Posterior cingulate gyrus (tissue), 11 donors: ENCODE measurements at places on chromosomes 6 and 20.

DNA sequence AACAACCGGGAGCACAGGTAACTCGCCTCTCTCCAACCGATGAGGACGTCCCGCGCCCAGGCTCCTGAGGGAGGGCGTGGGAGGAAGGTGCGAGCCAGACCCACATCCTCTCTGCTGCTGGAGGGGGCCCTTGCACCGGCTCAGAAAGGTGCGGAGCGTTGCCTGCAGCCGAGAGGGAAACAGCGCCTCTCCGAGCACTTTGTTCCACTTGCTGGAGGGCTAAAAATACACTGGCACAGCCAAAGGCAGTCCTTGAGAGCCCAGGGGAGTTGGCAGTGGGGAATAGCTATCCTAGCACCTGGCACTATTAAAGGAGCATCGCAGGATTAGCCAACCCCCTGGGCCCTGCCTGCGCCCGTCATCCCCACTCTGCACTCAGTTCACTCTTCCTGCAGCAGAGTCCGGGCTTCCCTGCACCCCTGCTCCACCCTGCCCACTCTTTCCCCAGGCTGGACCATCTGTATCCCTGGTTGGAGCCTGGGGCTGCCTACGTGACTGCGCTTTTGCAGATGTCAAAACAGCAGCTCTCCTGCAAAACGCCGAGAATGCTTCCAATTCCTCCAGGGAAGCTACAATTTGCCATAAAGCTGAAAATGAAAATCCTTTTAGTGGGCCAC, 108.9 kb downstream of the SNX5 start:
- DNase-seq, result peak; percentile 54

DNA sequence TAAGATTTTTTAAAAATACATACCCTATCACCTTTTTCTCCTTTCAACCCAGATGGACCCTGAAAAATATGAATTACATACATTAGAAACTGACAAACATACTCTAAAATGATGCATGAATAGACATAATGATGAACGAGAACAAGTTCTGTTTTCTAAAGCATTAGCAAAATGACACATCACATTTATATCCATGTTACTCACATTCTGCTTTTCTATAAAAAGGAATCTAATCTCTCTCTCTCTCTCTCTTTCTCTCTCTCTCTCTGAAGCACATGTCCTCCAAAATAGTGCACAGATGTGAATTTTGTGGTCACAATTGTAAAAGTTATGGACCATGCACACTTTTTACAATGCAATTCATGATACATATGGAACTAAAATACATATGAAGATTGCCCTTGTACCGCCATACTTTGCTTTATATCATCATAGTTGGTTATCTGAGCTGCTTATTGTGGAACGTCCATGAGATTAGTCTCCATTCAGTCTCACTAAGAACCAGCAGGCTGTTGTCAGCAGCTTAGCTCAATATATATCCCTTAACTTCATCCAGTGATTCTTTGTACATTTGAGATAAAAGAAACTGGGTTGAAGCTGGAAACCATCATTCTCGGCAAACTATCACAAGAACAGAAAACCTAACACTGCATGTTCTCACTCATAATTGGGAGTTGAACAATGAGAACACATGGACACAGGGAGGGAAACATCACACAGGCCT, 114.2 kb downstream of the COL12A1 start:
- no peak for DNase-seq

GRCh38 chr6:24051942-24052589, 73.9 kb upstream of the NRSN1 start:
- no peak for DNase-seq

GRCh38 chr6:2625581-2625980, 125.1 kb downstream of the MYLK4 start:
- no peak for DNase-seq

DNA sequence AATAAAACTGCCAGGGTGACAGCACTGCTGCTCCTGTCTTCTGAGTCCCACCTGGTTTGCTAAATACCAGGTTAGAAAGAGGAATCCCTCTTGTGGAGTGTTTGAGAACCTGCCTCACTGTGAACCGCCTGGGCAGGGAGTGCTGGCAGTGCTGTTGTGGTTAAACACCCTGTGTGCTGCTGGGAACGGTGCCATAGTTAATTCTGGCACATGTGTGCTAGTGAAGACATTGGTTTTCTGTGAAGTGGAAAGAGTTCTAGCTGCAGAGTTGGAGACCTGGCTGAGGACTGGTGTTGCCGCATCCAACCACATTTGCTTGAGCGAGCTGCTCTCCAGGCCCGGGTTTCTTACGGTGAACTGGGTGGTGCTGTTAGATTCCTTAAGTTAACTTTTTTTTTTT, 72.7 kb downstream of the IGF2R start:
- peak; percentile 86 for DNase-seq

DNA sequence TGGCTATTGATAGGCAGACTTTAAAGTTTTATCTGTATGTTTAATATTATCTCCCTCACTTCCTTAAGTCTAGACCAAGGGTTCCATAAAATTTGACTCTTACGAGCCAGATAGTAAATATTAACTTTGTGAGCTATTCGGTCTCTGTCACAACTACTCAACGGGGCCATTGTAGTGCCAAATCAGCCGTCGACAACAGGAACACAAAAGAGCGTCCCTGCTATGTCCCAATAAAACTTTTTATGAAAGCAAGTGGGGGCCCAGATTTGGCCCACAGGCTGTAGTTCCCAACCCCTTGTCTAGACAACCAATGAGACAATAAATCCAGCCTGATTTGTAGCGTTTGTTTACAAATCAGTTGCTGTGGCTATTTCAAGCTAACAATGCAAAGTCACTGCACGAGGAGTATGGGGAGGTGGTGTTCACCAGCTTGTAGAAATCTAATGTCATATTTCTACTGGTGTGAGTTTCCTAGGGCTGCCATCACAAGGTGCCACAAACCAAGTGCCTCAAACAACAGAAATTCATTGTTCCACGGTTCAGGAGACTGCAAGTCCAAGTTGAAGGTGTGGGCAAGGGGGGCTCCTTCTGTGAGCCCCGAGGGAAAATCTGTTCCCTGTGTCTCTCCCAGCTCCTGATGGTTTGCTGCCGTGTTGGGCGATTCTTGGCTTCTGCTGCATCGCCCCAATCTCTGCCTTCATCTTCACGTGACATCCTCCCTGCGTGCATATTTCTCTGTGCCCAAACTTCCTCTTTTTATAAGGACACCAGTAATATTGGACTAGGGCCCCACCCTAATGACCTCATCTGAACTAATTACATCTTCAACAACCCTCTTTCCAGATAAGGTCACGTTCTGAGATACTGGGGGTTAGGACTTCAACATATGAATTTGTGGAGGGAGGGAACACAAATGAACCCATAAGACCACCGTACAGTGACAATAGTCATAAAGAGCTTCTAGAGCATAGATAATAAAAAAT, 356.0 kb upstream of the JARID2 start:
- no peak for DNase-seq

DNA sequence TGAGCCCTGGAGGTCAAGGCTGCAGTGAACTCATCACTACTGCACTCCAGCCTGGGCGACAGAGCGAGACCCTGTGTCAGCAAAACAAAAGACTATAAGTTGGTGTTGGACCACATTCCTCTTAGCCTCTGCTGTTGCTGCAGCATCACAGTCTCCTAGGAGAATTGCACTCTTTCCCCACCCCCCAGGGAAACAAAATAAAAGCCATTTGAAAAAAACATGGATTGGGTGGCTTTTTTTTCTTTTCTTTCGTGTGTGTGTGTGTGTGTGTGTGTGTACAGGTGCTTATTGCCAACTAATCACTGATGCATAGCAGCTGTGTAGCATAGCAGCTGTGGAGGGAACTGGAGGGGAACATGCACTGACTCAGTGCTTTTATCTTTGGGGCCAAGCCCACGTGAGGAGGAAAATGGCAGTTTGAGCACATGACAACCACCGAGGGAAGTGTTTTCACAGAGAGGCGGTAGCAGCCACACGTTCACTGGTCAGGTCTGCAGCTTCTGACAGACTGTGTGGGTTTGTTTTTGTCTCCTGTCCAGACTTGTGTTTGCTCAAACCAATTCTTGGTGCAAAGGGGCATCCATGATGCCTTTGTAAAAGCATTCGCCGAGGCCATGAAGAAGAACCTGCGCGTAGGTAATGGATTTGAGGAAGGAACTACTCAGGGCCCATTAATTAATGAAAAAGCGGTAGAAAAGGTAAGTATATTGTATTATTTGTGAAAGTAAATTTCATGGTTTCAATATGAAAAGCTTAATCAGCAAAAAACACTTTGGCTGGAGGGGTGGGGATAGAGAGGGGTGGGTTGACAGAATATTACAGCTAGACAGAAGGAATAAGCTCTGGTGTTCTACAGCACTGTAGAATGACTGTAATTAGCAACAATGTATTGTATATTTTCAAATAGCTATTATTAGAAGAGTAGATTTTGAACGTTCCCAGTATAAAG, 27.7 kb downstream of the ALDH5A1 start:
- DNase-seq, result no peak

GRCh38 chr6:31557443-31558317, 10.3 kb downstream of the NFKBIL1 start:
- no peak for DNase-seq

GRCh38 chr6:74069089-74069581, 373.1 kb downstream of the CD109 start:
- peak; percentile 68 for DNase-seq

- DNase-seq, result no peak
Observed at GRCh38 chr6:31978831-31979230, 3.0 kb upstream of the C4A start.

DNA sequence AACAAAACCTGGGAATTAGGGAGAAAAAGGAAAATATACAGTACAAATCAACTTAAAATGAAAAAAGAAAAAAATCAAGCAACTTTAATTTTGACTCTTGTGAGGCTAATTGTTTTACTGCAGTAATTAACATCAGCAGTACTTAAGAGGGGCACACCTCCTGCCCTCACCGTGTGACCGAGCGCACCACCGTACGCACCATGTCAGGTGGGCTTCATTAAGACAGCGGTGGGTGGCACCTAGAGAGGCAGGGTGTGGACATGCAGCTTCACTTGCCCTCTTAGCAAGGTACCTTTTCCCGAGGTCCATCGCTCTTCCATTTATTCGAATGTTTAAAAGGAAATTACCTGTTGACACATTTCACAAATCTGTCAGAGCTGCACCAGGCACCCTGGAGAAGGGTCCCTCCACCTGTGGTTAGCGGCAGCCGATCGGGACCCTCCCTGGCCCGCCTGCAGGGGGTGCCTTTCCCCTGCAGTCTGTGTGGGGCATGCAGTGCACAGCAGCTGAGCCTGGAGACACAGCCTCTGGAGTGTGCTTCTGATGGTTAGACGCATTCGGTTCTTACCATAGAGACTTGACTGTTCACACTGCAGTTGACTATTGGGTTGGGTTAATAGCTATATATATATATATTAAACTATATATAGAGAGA, 184.1 kb downstream of the TMEM242 start:
- no peak for DNase-seq

GRCh38 chr20:57259121-57259937, 7.1 kb downstream of the BMP7 start:
- no peak for DNase-seq

- no peak for DNase-seq
Observed at GRCh38 chr20:19860737-19861136, 102.7 kb downstream of the RIN2 start.

GRCh38 chr6:14000901-14001300, 76.1 kb downstream of the RNF182 start:
- no peak for DNase-seq

DNA sequence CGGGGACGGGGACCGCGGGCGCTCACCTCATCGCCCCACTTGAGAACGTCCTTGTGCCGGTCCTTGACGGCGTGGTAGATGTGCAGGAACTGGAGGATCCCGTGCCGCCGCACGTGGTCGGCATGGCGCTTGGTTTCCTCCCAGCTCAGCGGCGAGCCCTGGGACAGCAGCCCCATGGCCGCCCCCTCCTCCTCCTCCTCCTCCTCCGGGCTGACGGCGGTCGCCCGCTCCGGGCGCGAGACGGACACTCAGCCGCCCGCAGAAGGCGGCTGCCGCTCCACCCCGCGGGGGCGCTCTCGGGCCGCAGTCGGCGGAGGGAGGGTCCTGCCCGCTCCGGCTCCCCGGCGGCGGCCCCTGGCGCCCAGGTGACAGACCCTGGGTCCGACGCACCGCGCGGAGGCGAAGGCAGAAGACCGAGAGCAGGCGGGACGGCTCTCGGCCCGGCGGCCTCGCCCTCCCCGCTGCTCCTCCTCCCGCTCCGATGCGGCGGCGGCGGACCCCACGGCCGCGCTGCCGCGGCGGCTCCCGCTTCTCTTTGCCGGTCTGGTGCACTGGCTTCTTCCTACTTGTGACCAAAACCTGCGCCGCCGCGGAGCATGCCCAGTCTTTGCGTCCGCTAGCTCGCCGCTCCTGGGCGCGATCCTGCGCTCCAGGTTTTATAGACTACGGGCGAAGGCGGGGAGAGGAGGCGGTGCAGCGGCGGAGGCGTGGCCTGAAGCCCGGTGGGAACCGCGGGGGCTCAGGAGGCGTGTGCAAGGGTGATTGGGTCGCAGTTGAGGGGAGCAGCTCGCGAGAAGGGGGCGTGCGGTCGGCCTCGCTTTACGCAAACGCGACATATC, at the start of gene GCLC:
Gene GCLC (minus strand): TSS at position 632 of the 839 bp plus-strand sequence. CDS start 456 bp downstream, at position 176.
- peak; percentile 97 for DNase-seq

- DNase-seq, result no peak
Observed at GRCh38 chr6:37550191-37550831, 50.6 kb upstream of the CCDC167 start.

- DNase-seq, result no peak
Observed at GRCh38 chr6:131955876-131956275, 4.7 kb upstream of the CCN2 start.

DNA sequence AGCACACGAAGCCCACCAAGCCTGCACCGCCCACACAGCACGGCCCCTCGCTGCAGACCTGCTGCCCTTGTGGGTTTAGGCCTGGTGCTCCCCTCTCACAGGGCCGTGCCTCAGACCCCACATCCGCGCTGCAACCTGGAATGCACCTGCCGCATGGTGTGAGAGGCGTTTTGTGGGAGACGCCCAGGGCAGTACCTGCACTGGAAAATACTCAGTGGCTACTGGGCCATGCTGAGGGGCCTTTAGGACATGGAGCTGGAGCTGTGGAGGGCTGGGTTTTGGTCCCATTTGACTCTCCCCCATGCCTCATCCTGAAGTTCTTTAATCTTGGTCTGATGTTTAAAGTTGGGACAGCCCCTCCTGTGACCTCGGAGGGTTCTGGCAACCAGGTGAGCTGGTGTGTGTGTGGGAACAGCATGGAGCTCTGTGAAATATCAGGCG, 116.3 kb downstream of the ERMARD start:
- DNase-seq, result no peak

GRCh38 chr20:5848711-5849505, 98.7 kb downstream of the SHLD1 start:
- DNase-seq, result no peak

GRCh38 chr6:33333666-33334065, 16.1 kb upstream of the ZBTB22 start:
- no peak for DNase-seq

GRCh38 chr6:81614292-81614691, 138.2 kb downstream of the TENT5A start:
- no peak for DNase-seq

- no peak for DNase-seq
Observed at GRCh38 chr6:142155895-142156757, 9.1 kb downstream of the VTA1 start.

- no peak for DNase-seq
Observed at GRCh38 chr6:32972353-32973143, 4.2 kb downstream of the BRD2 start.

- no peak for DNase-seq
Observed at GRCh38 chr20:58677079-58677604, 15.5 kb upstream of the NPEPL1 start.

GRCh38 chr20:33790566-33790965, 20.6 kb upstream of the CHMP4B start:
- DNase-seq, result no peak
